ENCODE measurements at places on chromosomes 2 and 18.

DNA sequence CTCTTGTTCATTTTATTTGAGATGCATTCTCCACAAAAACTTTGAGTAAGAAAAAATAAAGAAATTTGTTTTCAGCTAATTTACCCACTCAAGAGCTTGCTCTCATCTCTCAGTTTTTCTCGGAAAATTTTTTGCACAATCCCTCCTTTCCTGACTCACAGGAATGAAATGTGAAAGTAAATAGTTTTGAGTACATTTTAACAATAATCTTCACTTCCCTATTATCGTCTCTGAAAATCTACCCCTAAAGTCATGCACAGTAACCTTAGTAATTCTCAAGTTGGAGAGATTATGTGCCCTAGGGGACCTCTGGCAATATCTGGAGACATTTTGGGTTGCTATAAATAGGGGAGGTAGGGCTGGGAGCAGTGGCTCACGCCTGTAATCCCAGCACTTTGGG, 2.6 kb downstream of the CYB5A start:
- no peak for DNase-seq

- DNase-seq = no peak
These were observed 1272.2 kb upstream of the ACVR2A start for GRCh38 chr2:146572598-146572997.

- no peak for DNase-seq
These were observed 125.3 kb downstream of the COL4A4 start for GRCh38 chr2:227038550-227039189.

GRCh38 chr2:152432765-152433164, 97.8 kb downstream of the FMNL2 start:
- no peak for DNase-seq

DNA sequence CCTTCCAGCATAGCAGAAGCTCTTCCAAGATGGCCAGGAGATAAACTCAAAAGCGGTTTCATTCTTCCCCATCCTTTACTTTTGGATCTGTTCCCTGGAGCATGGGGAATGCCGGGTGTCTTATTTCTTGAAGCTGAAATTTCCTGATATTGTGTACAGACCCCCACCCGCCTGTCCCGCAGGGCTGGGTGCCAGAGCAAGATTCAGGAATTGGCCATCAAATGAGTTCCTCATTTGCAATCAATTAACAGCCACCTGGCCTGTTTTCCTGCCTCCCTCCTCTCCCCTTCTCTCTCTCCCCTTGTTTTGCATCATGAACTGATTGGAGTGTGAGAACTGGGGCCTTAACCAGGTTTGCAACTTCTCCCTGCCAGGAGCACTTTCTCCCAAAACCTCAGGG, 202.1 kb downstream of the SH3RF3 start:
- peak; percentile 48 for DNase-seq

DNA sequence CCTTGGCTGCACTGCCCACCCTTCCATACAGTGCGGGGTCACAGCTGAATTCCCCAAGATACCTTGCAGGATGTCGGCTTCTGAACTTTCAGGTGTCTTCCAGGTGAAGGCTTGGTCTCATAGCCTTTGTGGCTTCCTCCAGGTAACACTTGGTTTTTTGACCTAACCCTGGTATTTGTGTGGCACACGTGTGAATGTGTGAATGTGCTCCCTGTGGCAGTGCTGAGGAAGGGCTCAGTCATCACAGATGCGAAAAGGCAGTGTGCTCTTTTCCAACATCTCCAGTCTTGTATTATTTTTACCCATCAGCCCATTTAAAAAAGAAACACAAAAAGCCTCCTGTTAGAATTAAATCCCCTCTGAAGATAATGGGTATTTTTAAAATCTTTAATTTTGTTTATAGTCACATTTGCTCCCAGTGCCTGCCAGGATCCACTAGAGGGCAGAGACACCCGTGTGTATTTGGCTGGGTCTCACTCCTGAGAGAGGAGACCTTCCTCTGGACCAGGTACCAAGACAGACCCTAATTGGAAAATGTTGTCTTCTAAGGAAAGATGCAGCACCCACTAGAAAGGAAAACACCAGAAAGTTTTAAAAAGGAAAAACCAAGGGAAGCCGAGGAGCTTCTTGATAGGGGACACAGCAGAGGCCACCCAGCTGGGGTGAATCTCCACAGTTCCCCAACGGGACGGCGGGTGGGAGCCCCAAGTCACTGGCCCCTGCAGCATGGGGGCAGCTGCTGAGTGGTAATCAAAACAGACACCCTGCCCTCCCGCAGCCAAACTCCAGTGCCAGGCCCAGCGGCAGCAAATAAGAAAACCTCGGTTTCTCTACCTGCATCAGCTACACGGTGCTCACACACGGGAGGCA, 27.7 kb downstream of the FAM110C start:
- no peak for DNase-seq

GRCh38 chr2:44277541-44277940, 2.3 kb downstream of the SLC3A1 start:
- DNase-seq = no peak

GRCh38 chr18:71371951-71372605, 1083.2 kb downstream of the SOCS6 start:
- DNase-seq = no peak

DNA sequence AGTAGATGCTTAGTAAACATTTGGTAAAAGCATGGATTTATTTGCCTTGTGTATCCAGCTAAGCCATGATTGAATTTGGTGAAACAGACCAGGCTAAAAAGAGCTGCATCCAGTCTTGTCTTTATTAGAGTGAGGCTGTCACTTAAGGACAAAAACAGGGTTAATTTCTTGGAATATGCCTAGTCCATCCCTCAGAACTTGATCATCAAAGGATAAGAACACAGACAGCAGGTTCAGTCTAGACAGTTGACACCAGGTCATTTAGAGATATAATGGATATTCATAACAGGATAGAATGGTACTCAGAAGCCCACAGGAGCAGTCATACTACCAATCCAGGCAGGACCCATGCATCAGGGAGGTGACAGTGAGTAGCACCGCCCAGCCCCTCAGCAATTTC, 434.9 kb upstream of the ST6GAL2 start:
- no peak for DNase-seq

DNA sequence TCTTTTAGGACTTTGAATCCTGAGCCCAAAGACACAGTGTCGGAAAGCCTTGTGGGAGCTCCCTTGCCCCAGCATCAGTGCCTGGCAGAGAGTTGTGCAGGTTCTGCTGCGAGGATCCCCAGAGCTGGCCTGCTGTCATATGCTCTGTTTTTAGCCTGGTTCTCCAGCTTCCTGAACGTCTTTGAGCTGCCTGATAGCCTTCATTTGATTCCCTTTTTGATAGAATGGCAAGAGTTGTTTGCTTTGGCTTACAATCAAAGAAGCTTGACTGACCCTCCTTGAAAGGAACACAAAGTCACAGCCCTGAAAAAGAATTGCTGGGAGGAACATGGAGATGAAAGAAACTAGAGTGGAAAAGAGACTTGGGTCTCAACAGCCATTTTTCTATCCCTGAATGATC, 95.4 kb downstream of the C1QL2 start:
- no peak for DNase-seq

DNA sequence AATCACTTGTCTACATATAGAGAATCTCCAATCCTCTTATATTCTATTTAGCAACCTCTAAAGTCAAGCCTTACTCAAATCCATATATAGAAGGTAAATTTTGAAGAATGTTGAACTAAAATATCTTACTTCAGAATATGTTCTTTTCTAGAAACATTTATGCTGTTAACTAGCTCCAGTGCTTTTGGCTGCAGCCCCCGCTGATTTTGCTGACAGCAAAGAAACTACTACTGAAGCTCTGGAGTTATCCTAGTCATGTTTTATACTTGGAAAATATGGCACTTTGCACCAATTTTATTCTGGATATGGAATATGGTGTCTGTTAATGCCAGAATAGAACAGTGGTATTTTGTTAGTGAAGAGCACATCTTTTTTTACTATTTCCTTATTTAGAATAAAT, 212.4 kb upstream of the FSIP2 start:
- DNase-seq = no peak

DNA sequence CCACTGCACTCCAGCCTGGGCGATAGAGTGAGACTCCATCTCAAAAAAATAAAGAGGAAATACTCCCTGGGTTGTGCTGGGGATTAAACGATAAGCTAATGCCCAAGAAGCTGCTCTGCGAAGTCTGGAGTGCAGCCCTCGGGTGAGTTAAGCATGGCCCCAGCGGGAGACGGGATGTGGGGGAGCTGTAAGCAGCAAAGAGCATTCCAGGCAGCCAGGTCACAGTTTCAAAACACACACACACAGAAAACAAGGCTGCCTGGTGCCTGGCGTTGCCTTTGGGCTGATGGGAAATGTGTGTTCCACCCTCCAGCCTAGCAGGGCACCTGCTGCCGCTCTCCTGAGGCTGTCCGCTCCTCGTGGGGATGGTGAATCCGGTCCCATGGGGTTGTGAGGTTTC, 24.1 kb downstream of the ODC1 start:
- no peak for DNase-seq

DNA sequence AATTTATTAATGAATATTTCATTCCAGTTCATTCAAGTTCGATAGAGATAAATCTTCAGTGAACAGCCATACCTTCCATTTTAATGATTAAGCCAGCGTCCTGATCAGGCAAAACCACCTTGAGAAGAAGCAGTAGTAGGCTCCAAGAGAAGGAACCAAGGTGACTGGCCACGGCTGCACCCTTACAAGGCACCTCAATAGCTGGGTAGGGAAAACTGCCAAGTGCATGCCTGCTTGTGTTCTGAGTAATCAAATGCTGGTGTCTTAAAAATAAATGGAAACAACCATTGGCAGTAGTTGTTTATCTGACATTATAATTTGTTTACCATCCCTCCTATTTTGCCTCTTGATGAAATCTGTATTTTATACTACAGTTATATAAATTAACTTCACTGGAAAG, 10.0 kb upstream of the FEZ2 start:
- DNase-seq = no peak

DNA sequence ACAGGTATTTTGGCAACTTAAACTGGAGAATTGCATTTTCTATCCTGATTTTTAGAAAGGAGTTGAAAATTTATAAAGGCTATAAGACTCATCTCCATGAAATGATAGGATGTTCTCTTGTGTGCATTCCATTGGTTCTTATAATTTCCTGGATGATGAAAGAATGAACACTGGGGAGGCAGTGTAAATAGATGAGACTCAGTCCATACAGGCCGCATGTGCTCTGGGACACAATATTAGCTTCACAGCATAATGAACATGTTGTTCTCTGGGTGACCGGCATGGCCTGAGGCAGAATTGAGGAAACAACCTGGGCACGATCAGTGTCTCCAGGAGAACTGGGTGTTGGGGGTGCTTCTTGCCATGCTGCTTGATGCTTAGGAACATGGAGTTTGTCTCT, 38.8 kb downstream of the AOX1 start:
- DNase-seq = no peak

DNA sequence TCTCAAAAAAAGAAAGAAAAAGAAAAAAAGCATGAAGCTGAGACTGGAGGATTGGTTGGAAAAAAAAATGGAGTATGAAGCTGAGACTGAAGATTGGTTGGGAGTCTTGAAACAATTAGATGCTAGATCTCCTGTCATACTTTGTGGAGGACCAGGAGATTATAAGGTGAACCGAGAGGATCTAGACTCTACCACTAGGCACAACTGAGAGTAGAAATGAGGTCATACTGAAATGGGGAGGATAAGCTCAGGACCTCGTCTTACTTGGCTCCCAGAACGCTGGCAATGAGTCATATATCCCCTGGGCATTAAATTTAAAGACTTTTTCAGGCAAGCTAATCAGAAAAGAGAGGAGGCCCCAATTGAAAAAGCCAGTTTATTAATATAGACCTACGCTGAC, 3.3 kb upstream of the ORC2 start:
- no peak for DNase-seq

DNA sequence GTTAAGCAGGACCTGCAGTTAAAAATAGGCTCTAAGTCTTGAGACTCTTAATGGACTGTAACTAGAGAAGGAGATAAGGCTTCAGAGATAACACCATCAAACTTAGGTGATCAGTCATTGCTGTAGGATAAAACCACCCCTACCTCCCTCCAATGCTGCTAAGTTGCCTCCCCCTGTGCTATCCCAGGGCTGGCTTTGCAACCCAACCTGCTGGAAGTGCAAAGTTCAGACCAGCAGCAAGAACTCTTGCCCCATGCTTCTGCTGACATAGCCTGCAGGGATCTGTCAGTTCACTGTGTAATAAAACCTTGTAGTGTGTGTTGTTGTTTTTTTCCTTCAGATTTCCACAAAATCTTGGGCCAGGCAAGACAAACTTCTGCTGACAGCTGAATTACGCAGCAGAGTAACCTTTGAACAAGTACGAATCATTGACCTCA, 57.4 kb upstream of the EPB41L3 start:
- DNase-seq = no peak

DNA sequence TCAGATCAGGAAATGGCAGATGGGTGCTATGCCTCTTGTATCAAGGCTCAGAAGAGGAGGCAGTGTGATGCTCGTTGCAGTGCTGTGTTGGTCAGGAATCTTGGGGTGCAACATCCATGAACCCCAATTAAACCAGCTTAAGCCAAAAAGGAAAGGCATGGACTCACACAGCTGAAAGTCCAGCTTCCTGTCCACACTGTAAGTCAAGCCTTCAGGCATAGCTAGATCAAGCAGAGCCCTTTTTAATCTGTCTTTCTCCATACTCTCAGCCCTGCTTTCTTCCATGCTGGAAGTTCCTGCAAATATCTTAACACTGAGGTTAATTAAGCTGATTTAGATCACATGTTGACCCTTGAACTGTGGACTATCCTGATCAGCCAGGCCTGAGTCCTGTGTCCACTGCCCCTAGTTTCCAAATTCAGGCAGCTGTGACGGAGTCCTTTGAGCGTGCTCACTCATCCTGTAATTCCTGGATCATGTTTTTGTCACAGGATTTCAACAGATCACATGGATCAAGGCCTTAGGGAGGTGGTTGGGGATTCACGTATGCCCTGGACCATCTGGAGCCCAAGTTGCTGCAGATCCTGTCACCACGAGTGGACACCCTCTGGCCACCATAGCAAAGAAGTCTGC, 4.5 kb upstream of the C2orf74 start:
- no peak for DNase-seq

DNA sequence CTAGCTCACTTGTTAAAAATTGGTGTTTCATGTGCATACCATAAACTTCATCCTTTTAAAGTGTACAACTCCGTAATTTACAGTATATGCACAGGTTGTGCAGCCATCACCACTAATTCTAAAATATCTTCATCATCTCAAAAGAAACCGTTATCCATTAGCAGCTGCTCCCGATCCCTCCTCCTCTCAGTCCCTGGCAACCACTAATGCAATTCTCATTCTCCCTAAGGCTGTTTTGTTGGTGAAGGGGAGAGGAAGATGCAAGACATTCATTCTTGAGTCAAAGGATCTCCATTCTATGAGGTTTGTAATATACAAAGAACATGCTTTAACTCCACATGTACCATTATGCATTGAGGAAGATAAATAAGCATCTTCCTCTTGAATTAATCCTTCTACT, 48.6 kb downstream of the RNU4ATAC start:
- DNase-seq = no peak

DNA sequence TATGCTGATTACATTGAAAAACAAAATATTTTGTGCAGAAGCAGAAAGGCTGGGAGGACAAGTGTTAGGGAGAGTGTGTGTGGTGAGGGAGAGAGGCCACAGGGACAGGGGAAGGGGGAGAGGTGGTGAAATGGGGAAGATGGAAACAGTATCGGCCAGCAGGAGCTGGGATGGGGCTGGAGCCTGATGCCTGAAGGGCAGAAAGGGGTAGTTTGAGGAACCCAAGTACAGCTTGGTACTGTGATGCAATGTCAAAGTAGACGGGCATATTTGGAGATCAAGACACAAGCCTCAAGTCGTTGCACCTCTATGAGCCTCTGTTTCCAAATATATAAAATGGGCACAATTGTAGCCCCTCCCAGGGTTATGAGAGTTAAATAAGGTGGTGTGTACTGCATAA, 152.1 kb downstream of the LPIN1 start:
- DNase-seq = no peak
